Urinary bladder (tissue), 4 donors: ENCODE measurements at places on chromosomes 16 and 17. TPM values are rescaled to one million over a fixed set of nuclear protein-coding genes. Genes with fewer than 3 reads are reported as not detected.

HASPIN gene
- 0.08 TPM for polyA plus RNA-seq

- no peak for DNase-seq
Observed at GRCh38 chr17:60989846-60990245, 312.2 kb downstream of the BCAS3 start.

GRCh38 chr16:71709229-71709781 is 15.2 kb downstream of the PHLPP2 start:
- no peak for DNase-seq

DNA sequence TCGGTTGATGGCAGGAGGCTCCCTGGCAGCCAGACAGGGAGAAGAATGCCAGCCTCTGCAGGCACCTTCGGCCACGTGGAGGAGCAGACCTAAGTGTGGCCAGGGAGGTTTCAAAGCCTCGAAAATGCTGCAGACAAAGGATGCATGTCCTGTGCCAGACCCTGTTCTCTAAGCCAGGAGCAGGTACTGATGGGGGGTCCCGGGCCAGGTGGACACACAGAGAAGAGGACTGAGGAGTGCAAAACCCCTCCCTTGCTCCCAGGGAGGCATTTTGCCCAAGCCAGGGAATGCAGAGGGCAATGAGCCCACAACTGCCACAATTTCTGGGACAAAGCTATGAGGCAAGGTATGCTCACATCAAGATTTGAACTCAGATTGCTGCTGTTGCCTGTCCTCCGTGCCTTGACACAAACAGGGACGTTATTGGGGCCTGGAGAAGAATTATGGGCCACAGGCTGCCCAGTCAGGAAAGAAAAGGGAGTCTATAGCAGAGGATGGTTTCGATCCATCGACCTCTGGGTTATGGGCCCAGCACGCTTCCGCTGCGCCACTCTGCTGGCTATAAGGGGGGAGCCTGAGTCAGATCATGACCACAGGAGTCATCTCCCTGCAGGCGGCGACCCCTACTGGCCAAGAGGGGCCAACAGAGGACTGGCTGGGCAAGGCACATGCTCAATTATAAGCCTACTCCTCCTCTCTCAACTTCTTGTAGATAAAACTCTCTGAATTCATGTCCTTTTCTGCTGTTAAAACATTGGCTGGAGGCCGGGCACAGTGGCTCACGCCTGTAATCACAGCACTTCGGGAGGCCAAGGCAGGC is 25.1 kb upstream of the FOXK2 start:
- peak; percentile 49 for DNase-seq

ITGA2B gene
- polyA plus RNA-seq = 0.56 TPM
